ENCODE measurements at places on chromosomes 2 and 18.

GRCh38 chr2:37875403-37875906, 49.6 kb upstream of the RMDN2 start:
- no peak for DNase-seq

GRCh38 chr2:126645211-126645618, 10.7 kb upstream of the GYPC start:
- DNase-seq: no peak

DNA sequence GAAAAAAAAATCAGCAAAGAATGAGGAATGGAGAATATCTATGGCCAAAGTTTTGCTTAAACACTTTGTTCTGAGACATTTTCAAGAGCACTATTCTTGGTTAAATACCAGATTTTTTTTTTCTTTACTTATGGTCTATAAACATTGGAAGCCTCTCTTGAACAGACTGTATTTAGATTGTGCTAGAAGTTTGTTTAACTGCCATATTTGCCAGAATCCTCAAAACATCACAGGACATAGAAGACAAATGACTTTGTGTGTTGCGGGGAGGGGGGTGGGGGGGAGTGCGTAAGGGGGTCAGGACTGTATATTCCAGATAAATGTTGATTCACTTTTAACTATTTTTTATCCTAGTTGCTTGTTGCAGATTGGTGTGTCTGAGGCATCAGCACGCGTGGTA, 262.0 kb downstream of the MEIS1 start:
- DNase-seq: no peak

DNA sequence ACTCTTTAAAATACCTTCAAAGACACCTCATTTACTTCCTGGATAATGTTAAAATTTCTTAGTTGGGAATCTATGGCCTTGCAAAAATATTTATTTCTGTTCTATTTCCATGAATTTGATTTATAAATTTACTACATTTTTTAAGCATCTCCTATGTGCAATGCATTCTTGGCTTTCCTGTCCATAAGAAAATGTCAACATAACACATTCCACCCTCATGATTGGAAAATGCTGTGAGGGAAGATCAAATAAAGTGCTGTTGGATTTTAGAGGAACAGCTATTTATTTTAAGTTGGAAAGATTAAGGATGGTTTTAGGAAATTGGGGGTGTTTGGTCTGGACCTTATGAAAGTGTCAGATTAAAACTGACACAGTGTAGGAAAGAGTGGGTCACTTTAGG, 45.4 kb upstream of the MC4R start:
- no peak for DNase-seq

GRCh38 chr2:205680067-205680466, 2.2 kb upstream of the NRP2 start:
- peak; percentile 89 for DNase-seq

DNA sequence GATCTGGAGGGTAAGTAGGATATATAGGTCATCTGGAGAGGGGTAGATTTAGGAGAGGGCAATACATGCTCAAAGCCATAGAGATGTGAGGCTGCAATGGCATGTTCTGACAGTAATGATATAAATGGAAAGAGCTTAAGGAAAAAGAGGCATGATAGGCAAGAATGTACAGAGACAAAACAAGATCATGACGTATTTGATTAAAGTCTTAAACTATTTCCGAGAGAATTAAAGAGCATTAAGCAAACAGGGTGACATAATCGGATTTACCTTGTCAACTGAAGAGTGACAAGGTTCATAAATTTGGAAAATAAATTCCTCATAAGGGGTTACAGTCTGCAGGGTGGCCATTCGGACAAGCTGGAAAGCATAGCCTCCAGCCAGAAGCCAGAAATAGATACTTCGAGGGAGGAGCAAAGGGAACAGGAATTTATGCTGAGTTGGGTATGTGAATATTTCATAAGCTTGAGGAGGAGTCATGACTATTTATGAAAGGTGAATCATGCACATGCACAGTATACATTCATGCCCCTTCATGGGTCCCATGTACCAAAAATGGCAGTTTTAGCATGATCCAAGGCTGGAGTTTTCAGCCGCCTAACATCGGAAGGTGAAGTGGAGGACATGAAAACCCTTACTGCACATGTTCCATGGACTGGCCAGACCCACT, 396.2 kb upstream of the VWC2L start:
- no peak for DNase-seq

DNA sequence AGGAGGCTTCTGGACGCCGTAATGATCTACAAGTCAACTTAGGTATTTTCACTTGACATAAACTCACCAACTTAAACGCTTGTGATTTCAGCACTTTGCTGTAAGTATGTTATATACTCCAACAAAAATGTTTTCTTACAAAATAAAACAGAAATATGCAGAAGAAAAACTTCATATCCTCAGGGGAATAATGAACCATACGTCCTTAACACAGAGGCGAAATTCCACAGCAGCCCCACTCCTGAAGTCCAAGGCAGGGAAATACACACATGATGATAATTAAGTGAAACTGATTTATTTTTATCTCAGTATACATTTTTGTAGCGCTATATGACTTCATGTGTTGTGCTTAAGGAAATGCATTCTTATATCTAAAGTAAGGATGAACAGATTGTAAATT, 335.4 kb upstream of the VWC2L start:
- no peak for DNase-seq

- no peak for DNase-seq
Measured at GRCh38 chr2:124131276-124131675, 106.2 kb downstream of the CNTNAP5 start.

GRCh38 chr2:201135386-201135785, 19.4 kb downstream of the CFLAR start:
- DNase-seq: no peak

DNA sequence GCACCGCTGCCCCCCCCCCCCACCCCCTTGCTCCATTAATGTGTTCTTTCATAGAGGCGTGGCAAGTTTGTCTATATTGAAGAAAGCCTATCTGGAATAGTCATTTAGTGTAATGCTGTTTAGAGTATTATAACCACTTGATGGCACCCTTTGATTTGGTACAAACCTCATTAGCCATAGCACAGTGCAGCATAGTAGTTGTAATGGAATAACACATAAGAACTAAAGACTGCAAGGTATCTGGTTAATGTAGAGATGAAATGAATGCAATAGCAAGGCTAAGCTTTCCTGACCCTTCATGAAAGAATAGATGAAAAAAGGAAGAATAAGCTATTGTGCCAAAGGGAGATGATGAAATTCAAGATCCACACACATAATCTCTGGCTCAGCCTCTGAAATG, 81.9 kb downstream of the EHBP1 start:
- peak; percentile 72 for DNase-seq

- peak; percentile 99 for DNase-seq
Measured at GRCh38 chr2:5691985-5692529, at the start of gene SOX11. Gene SOX11, plus strand, starts transcription at chr2:5692384. Its CDS starts 338 bp downstream, at chr2:5692722.

DNA sequence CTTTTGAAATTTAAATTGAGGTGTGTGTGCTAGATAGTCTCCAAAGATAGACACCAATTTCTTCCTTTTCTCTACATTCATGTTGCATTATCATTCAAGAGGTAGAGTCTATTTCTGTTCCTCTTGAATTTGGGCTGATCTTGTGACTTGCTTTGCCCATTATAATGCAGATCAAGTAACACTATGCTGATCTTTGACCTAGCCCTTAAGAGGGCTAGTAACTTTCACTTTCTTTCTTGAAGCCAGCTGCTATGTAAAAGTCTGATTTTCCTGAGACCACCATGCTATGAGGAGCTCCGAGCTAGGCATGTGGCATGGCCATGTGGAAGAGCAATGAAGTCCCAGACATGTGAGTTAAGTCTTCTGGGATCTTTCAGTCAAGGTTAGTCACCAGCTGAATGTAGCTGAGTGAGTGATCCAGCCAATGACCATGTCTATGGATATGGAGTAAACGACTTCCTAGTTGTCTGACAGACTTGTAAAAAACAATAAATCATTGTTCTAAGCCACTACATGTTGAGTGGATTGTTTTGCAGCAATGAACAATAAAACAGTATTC, 189.4 kb upstream of the CWC22 start:
- no peak for DNase-seq

GRCh38 chr2:86787736-86788135, 3.0 kb downstream of the CD8A start:
- no peak for DNase-seq

DNA sequence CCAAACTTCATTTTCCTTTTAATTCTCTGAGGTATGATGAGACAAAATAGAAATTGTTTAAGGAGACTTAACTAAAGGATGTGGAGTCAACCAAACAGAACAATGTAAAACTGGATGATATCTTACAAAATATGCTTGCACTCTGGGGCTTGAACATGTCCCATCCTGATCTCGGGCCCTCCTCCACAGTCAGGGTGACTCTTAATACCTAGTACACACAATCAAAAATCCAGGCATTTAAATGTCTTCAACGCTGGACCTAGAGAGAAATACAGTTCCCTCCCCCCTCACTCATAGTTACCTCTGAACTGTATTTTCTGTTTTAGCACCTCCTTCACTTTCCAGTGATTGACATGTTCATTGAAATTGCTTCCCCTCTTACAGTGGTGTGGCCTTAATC, 36.9 kb upstream of the SERPINB2 start:
- no peak for DNase-seq

DNA sequence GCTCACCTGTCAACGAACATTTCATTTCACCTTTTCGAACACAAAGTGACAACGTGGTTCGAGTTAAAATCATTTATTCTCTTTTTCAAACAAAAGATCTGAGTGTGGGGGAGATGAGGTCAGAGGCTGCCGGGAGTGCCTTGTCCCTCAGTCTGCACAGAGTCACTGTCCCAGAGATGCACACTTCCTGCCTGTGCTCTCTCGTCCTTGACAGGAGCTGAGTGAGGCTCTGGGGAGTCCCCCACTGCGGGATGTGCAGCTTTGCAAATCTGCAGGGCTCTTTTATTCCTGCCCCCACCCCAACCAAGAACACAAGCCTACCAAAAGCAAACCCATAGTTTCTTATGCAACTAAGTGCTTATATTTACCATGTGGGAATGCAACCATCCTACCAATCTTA, 497.8 kb downstream of the EIPR1 start:
- no peak for DNase-seq

DNA sequence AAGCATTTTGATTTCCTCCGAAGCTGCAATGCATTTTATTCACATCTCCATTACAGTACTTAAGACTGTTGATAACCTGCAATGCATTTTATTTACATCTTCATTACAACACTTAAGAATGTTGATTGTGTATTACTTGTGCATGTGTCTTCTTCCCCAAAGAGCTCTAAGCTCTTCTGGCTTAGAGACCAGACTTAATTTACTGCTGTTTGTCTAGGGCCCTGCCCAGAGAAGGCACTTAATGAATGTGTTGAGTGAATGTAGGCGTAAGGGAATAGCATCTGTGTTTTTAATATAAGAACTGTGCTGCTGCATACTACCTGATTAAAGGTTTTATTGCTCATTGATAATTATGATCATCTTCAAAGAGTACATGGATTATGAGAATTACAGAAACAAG, 295.6 kb downstream of the ZNF385B start:
- DNase-seq: no peak

DNA sequence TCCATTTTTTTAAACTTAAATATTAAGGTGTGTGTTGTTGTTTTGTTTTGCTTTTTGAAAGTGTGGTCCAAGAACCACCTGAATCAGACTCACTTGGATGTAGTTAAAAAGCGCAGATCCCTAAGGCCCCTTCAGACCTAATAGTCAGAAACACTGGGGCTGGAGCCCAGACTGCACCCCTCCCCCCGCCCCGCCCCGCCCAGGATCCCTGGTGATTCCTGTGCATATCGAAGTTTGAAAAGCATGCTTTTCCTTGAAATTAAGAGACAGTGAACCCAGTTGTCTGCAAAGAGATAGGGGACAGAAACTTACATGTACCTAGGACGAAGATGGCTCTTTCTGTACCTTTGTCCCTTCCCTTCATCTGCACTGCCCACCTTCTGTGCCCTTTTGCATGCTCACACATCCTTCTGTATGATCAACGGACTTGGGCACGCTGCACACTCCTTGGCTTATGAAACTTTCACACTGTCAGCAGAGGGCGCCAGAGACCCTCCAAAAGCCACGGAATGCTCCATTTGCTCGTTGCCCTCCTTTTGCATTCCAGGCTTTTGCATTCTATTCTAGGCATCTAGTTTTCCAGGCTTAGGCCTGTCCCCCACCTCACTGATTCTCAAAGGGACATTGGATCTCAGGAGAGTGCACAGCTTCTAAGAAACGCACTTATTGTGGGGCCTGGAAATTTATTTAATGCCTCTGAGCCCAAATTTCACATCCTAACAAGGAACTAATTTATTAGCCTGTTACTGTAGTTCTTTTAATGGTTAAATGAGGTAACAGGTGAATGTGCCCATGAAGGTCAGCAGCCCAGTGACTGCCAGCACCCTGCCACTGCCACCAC, 32.8 kb upstream of the SLC14A1 start:
- DNase-seq: peak; percentile 62

- DNase-seq: no peak
Measured at GRCh38 chr2:142714600-142714999, 162.9 kb upstream of the KYNU start.

DNA sequence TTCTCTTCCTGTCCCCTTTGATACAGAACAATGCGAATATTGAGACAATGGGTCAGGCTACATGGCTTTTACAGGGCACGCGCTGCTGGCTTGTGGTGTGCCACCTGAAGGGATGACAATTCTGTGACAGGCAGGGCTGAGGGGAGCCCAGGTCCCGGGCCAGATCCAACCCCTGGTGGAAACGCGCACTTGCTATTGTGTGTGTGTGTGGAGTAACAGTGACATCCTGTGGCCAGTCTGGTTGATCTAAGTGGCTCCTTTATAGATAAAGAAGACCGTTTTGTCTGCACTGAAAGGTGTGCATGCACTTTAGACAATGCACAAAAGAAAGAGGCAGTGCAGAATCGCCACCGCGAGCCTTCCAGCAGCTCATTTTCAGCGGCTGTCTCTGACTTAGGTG, 273.6 kb downstream of the HRH4 start:
- DNase-seq: no peak

DNA sequence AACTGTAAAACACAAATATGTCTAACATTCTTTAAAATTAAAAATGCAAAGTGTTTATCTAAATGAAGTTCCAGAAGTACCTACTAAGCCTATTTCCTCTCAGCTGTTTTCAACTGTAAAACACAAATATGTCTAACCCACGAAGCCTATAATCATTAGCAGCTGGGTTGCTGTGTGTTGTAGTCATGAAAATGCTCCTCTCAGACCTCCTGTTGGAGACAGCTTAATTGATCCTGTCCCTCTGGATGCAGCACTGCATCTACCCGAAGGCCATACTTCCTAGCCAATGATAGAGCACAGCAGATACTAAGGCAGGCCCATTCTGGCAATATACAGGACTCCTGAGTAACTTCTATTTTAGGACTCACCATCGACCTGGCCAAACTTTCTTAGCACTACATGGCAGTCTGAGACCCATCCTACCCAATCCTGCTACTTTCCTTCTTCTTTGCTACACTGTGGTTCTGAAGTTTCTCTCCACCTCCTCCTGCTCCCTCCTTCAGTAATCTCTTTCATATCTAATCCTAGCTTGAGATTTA, 92.5 kb upstream of the RBBP8 start:
- DNase-seq: no peak

GRCh38 chr18:25229081-25229480, 122.9 kb downstream of the ZNF521 start:
- peak; percentile 91 for DNase-seq
